Activated CD8-positive, alpha-beta T cell treated with anti-CD3 and anti-CD28 coated beads, Interleukin-2, amount 10 ng/mL, durations not matched to agents 7 days and 5 days (primary cell): ENCODE measurements at places on chromosomes 16 and 17. TPM values are rescaled to one million over a fixed set of nuclear protein-coding genes. Genes with fewer than 3 reads are reported as not detected.

Gene CACNA1H
- 0.57 TPM for total RNA-seq

Gene SSTR5
- total RNA-seq = not detected

Gene MLST8
- total RNA-seq = 37.8 TPM

Gene CKLF
- total RNA-seq = 137 TPM

Gene ADAD2
- total RNA-seq = 0.18 TPM

Gene RAB11FIP4
- total RNA-seq = 38.0 TPM

Gene TRPV3
- total RNA-seq = 0.31 TPM
